Activated CD4-positive, alpha-beta T cell treated with anti-CD3 and anti-CD28 coated beads for 36 hours (primary cell): ENCODE measurements at places on chromosomes 7 and 10. TPM values are rescaled to one million over a fixed set of nuclear protein-coding genes. Genes with fewer than 3 reads are reported as not detected.

DNA sequence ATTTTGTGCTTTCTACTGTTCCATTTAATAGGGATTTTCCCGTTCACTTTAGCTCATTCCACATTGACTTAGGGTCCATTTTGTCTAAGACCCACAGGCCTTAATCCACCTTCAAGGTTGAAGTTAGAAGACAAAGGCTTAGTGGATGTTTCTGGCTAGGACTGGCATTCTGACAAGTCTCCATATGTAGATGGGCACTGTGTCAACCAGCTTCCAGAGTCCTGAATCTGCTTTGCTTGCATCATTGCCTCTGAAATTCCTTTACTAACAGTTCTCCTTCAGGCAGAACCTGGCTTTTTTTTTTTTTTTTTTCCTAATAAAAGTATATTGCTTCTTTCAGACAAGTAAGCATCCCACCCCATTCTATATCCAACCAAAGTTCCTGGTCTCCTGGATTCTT, 69.6 kb upstream of the PDCD4 start:
- no peaks in the 10 kb centered on the region for H3K27me3 ChIP-seq
- peaks cover 34% of the 10 kb centered on the region for H3K4me1 ChIP-seq
- no peaks in the 10 kb centered on the region for H3K36me3 ChIP-seq
- no peak for DNase-seq
- no peak overlapping the region for H3K4me3 ChIP-seq
- peak overlapping the region; percentile 72 for H3K27ac ChIP-seq

DNA sequence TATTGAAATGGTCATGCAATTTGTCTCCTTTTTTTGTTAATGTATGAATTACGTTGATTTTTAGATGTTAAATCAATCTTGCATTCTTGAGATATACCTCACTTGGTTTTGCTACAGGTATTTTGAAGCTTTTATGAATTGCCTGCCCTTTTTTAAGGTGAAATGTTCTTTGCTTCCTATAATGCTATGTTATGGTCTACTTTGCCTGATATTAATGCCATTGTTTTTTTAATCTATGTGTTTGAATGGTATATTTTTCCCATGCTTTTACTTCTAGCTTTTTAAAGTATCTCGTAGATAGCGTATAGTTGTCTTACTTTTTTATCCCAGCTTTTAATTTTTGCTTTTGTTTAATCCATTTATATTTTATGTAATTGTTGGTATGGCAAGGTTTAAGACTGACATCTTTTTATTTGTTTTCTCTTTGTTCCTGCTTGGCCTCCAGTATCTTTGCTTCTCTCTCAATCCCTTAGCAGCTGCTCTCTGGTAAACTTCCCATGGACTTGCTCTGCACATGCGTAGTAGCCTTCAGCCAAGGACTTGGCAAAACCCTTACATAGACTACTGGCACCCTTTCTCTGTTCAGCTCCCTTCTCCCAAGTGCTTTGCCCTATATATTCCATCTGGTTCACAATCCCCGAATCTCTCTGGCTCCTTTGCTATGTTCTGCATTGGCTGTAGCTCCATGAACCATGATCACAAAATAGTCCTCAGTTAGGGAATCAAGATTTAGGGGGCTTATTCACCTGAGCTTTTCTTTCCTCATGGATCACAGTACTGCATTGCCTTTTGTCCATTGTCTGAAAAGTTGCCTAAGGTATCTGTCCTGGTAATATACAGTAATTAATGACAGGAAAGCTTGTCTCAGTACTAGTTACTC, 8.4 kb downstream of the TRIM24 start:
- no peak for DNase-seq
- no peak overlapping the region for H3K27ac ChIP-seq
- peaks cover 5% of the 10 kb centered on the region for H3K36me3 ChIP-seq
- H3K4me3 ChIP-seq = no peak overlapping the region
- H3K4me1 ChIP-seq = peaks cover 45% of the 10 kb centered on the region

- no peak for DNase-seq
- H3K4me3 ChIP-seq = no peak overlapping the region
- H3K4me1 ChIP-seq = peaks cover 50% of the 10 kb centered on the region
- H3K27ac ChIP-seq = peak overlapping the region; percentile 11
- H3K36me3 ChIP-seq = peaks cover 36% of the 10 kb centered on the region
Measured at GRCh38 chr10:63253040-63253439, 119.9 kb downstream of the NRBF2 start.

GRCh38 chr7:116311816-116312471, 101.6 kb downstream of the TES start:
- H3K27ac ChIP-seq = no peak overlapping the region
- peaks cover 10% of the 10 kb centered on the region for H3K27me3 ChIP-seq
- peaks cover 14% of the 10 kb centered on the region for H3K4me1 ChIP-seq
- DNase-seq = no peak
- H3K4me3 ChIP-seq = no peak overlapping the region
- H3K36me3 ChIP-seq = no peaks in the 10 kb centered on the region

DNA sequence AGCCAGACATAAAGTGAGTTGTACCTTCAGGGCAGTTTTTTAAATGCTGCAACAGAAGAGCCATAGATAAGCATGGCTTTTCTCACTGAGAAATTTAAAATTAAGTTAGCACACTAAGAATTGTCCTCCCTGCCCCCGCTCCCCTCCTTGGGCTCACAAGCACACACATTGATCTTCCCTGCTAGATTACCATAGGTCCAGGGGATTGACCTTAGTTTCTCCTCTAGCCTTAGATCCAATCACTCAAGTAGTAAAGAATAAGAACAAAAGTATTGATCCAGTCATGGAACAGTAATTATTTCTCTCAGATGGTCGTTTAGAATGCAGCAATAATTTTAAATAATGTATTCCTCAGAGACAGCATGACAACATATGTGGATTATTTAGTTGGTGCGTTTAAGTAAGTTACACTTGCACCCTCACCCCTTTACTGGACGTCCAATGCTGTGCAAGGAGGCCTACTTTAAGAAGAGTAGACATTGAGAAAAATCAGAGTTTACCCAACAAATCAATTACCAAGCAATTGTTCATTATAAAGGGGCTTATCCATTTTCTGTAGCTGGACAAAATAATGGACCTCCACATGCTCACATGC, 683.5 kb upstream of the GALNT17 start:
- H3K36me3 ChIP-seq = no peaks in the 10 kb centered on the region
- no peak for DNase-seq
- no peak overlapping the region for H3K27ac ChIP-seq
- H3K27me3 ChIP-seq = no peaks in the 10 kb centered on the region
- no peak overlapping the region for H3K4me3 ChIP-seq

DNA sequence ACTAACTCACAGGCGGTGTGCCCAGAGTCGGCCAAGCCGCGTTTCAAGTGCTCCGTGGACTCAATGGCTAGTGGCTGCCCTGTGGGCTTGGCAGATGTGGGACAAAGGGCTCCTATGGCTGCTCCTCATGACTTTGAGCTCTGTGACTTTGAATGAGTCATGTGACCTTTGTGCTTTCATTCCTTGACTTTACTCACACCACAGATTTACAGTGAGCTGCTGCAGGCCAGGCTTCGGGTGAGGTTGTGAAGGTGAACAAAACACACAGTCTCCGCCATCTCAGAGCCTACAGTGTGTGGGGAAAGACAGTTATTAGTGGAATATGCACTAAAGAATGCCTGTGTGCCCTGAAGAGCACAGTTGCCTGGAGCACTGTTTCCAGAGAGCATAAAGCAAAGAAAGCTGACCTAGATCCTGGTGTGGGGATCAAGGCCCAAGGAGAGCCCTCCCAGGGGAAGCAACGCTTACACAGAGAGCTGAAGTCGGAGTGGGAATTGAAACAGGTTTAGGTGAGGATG, 29.7 kb upstream of the PLEKHA1 start:
- H3K27me3 ChIP-seq = no peaks in the 10 kb centered on the region
- H3K4me3 ChIP-seq = no peak overlapping the region
- DNase-seq = peak; percentile 35
- peaks cover 11% of the 10 kb centered on the region for H3K4me1 ChIP-seq
- no peaks in the 10 kb centered on the region for H3K36me3 ChIP-seq
- no peak overlapping the region for H3K27ac ChIP-seq

DNA sequence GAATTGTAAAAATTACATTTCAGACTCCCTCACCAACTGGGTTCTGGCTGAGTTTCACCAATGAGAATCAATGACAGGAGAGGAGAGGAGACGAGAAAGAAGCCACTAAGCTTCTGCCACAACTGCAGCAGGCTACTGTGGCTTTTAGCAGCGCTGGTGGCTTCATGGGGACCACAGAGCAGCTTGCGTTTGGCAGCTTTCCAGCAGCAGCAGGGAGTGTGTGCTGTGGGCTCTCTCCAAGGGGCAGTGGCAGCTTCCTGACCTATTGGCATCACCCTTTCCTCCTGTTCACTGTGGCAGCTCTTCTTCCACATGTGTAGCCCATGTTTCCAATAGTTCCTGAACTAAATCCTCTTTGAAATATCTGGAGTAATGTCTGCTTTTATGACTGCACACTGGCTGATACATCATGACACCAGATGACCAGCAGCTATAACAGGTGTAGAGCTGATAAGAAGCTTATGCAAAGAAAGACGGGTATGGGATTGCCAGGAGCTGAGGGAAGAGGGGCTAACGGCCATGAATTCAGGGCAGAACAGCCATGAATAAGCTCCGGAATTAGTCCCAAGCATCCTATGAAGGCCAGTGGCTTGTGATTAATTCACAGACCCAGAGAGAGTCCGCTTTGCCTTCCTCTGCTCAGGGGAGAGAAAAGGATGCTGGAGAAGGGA, 46.8 kb downstream of the KCNH2 start:
- no peak overlapping the region for H3K27ac ChIP-seq
- H3K4me1 ChIP-seq = peaks cover 2% of the 10 kb centered on the region
- H3K36me3 ChIP-seq = no peaks in the 10 kb centered on the region
- H3K27me3 ChIP-seq = no peaks in the 10 kb centered on the region

GRCh38 chr7:99562832-99563231, 4.4 kb downstream of the ZNF655 start:
- no peak overlapping the region for H3K4me3 ChIP-seq
- DNase-seq = peak; percentile 73
- H3K27ac ChIP-seq = peak overlapping the region; percentile 69
- H3K4me1 ChIP-seq = peaks cover 41% of the 10 kb centered on the region
- peaks cover 54% of the 10 kb centered on the region for H3K36me3 ChIP-seq

DNA sequence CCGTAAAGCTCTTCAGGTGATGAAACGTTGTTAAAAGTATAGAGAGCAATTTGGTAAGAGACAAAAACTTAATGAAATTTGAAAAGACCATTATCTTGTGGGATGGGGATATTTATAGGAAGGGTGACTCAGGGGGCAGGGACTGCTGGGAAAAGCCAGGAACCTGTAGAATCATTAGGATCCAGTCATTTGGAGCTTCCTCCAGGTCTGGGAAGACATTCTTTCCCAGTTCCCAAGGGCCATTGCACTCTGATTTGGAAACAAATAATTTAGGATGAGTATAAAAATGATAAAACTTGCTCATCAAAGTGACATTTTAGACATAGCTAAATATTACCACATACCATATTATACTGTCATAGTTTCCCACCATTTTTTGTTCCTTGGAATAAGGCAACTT, 143.9 kb downstream of the PFKFB3 start:
- peaks cover 26% of the 10 kb centered on the region for H3K36me3 ChIP-seq
- H3K27ac ChIP-seq = peak overlapping the region; percentile 98
- H3K4me1 ChIP-seq = peaks cover 66% of the 10 kb centered on the region
- DNase-seq = no peak
- no peaks in the 10 kb centered on the region for H3K27me3 ChIP-seq

- H3K27ac ChIP-seq = no peak overlapping the region
- H3K4me3 ChIP-seq = no peak overlapping the region
- H3K27me3 ChIP-seq = peaks cover 23% of the 10 kb centered on the region
- no peak for DNase-seq
Measured at GRCh38 chr10:114762811-114763210, 58.8 kb upstream of the FHIP2A start.

GRCh38 chr10:117350909-117351308, 24.3 kb downstream of the PDZD8 start:
- DNase-seq = no peak
- no peaks in the 10 kb centered on the region for H3K27me3 ChIP-seq
- no peak overlapping the region for H3K4me3 ChIP-seq

DNA sequence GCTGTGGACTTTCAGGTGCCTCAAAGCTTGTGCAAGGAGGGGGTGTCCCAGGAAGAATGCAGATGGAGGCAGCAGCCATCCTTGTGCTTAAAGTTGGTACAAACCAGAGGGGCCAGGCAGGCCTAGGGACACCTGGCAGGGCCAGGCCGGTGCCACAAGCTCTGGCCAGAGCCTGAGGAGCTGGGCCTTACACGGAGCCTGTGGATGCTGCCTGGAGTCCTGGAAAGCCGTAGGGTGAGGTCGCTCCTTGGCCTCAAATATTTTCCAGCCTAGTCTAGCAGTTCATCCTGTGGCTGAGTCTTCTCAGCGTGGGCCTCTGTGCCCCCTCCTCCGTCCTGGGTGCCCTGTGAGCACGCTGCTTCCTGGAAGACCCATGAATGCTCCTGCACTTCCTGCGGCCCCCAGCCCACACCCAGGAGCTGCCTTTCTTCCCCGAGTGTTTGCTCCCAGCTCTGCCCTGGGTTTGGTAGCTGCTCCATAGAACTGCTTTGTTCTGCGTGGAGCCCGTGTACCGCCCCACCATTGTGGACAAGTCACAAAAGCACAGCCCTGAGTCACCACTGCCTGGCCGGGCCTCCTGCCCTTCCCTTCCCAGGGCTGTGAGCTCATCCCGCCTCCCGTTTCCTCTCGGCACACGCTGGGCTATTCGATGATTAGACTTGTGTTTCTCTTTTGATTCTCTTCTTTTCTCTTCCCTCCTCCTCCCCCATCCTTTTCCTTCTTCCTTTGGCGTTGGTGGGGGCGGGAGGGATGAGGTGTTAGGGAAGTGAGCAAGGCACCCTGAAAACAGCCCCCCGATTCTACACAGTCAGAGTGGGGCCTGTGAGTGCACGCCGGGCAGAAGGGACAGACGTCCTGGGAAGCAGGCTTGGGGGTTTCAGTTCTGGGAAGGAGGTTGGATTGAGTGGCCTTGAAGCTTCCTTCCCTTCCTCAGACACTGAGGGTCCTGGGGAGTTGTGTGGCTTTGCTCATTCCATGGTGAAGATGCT, 73.2 kb upstream of the SHH start:
- no peaks in the 10 kb centered on the region for H3K36me3 ChIP-seq
- no peak overlapping the region for H3K4me3 ChIP-seq
- H3K4me1 ChIP-seq = no peaks in the 10 kb centered on the region
- no peak overlapping the region for H3K27ac ChIP-seq

- H3K27me3 ChIP-seq = no peaks in the 10 kb centered on the region
- H3K36me3 ChIP-seq = peaks cover 10% of the 10 kb centered on the region
- no peak overlapping the region for H3K4me3 ChIP-seq
Measured at GRCh38 chr7:65746398-65746669, 126.5 kb upstream of the VKORC1L1 start.

GRCh38 chr10:26543567-26544306, 105.6 kb downstream of the APBB1IP start:
- H3K27ac ChIP-seq = peak overlapping the region; percentile 61
- H3K4me1 ChIP-seq = peaks cover 28% of the 10 kb centered on the region
- peak; percentile 34 for DNase-seq
- no peaks in the 10 kb centered on the region for H3K27me3 ChIP-seq
- peaks cover 61% of the 10 kb centered on the region for H3K36me3 ChIP-seq
- no peak overlapping the region for H3K4me3 ChIP-seq

The SOSTDC1 gene
- not detected for total RNA-seq

The ANKRD1 gene
- not detected for total RNA-seq

The CNNM2 gene
- 4.5 TPM for total RNA-seq

The SLC16A12 gene
- total RNA-seq = not detected

The VAX1 gene
- not detected for total RNA-seq

The MOGAT3 gene
- not detected for total RNA-seq
